ENCODE measurements at places on chromosomes 1 and 21.

DNA sequence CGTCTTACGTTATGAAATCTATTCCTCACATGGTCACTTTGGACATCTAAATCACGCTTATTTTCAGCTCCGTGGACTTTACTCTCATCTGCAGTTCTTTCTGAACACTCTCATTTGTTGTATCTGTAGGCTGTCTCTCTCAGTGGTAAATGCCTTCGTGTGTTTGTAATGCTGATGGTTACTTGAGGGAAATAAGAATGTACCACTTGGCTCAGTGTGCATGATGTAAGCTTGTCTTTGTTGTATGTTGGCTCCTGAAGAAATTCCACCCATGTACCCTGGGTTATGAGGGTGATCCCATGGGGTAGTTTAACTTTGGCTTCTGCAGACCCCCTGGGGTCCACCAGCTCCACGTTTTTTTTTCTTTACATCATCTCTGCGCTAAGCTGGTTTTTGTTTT lies 378.4 kb downstream of the SETD4 start:
- no peak for DNase-seq

- DNase-seq, result no peak
Observed at GRCh38 chr1:212794561-212795014, 2.9 kb downstream of the TATDN3 start.

DNA sequence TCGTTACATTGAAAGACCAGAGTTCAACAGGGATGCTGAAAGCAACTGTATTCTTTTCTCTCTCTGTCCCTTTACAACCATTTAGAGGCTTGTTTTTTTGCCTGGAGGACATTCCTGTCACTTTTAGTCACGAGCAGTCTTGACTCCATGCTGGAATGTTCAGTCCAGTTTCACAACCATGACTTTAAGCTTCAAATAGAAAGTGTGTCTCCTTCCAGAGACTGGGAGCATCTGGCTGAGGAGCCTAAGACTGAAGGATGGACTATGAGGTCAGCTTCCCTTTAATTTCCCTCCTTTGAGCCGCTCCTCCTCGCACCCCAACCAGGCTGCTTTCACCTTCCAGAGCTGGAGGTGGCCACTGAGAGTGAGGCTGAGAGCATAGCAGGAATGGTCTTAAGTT lies 10.5 kb upstream of the RYR2 start:
- DNase-seq, result no peak

- no peak for DNase-seq
Observed at GRCh38 chr1:203148127-203148526, 20.6 kb downstream of the ADORA1 start.

DNA sequence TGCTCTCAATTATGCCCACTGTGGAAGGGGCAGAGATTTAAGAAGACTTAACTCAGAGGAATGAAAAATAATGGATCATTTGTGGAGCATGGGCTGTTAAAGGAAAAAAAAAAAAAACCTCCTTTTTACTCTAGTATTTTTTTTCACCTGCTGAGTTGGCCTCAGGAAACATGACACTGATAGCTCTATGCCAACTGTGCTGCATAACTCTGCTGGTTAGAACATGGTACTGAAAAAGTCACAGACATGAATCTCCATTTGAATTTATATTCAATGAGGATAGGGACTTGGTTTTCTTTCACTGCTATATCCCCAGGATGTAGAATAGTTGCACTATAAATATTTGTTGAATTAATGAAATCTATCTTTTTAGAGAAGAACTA lies 86.1 kb upstream of the KIAA0040 start:
- DNase-seq, result no peak

DNA sequence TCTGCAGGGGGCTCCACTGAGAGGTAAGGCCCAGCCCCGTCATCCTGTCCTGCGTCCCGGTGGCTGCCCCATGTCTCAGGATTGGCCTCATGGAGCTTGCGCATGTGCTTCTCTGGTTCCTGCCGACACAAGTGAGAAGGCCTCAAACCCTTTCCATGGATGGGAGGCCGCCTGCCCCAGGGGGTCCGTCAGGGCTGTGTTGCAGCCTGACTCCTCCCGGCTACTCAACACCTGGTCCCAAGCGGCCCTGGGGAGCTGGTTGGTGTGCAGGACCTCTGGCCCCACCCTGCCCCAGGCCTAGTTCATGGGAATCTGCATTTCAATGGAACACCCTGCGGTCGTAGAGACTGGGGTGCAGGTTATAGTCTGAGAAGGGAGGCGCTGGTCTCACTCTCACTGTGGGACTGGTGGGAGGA lies 21.1 kb upstream of the PDE9A start:
- DNase-seq, result no peak

- no peak for DNase-seq
Observed at GRCh38 chr1:89311757-89312156, 39.1 kb upstream of the GBP5 start.

DNA sequence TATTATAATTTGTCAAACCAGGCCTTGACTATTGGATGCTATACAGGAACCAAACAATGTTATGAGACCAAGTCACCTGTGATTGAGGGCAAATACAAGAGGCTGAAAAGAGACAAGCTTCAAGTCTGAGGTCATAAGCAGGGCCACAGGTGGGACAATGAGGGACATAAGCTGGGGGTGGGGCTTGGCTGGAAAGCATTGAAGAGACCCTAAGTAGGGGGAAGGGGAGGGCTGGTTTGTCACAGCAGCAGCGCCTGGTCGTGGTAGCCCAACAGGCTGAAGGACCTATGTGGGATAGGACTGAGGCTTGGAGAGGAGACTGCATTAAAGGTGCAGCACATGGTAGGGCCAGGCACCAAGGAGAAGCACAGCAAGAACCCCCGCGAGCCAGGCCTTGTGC lies 17.9 kb downstream of the HMGN2 start:
- no peak for DNase-seq

GRCh38 chr1:1583347-1584010 lies 8.8 kb upstream of the SSU72 start:
- DNase-seq, result no peak

DNA sequence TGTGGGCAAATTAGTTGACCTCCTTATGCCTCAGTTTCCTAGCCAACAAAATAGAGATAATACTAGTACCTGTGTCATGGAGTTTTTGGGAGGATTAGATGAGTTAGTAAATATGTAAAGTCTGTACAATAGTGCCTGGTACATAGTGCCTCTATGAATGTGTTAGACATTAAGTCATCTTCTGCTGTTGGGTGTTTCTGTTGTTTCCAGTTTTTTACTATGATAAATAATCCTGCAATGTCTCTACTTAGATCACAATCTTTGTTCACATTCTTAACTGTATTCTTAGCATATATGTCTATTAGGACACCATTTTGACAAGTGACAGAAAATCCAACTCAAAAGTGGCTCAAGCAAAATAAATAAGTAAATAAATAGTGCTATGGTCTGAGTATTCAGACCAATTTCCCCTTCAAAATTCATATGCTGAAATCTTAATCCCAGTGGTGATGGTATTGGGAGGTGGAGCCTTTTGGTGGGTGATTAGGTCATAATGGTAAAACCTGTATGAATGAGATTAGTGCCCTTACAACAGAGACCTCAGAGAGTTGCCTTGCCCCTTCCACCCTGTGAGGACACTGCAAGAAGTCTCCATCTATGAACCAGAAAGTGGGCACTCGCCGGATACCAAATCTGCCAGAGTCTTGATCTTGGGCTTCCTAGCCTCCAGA lies 84.3 kb downstream of the DIRAS3 start:
- no peak for DNase-seq

DNA sequence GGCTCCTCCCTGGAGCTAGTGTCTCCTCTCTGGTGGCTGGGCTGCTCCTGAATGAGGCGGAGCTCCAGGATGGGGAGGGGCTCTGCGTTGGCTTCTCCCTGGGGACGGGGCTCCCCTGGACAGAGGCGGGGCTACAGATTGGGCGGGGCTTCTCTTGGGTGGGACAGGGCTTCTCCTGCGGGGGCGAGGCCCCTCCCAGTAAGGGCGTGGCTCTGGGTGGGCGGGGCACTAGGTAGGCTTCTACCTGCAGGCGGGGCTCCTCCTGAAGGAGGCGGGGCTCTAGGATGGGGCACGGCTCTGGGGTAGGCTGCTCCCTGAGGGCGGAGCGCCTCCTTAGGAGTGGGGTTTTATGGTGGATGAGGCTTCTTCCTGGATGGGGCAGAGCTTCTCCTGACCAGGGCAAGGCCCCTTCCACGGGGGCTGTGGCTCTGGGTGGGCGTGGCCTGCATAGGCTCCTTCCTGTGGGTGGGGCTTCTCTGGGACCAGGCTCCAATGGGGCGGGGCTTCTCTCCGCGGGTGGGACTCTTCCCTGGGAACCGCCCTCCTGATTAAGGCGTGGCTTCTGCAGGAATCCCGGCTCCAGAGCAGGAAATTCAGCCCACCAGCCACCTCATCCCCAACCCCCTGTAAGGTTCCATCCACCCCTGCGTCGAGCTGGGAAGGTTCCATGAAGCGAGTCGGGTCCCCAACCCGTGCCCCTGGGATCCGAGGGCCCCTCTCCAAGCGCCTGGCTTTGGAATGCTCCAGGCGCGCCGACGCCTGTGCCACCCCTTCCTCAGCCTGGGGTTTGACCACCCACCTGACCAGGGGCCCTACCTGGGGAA lies 22.7 kb upstream of the ARF1 start:
- no peak for DNase-seq

- DNase-seq, result no peak
Observed at GRCh38 chr1:167457936-167458584, 60.3 kb downstream of the CD247 start.

- DNase-seq, result peak; percentile 38
Observed at GRCh38 chr1:10867138-10867721, 70.8 kb upstream of the CASZ1 start.

DNA sequence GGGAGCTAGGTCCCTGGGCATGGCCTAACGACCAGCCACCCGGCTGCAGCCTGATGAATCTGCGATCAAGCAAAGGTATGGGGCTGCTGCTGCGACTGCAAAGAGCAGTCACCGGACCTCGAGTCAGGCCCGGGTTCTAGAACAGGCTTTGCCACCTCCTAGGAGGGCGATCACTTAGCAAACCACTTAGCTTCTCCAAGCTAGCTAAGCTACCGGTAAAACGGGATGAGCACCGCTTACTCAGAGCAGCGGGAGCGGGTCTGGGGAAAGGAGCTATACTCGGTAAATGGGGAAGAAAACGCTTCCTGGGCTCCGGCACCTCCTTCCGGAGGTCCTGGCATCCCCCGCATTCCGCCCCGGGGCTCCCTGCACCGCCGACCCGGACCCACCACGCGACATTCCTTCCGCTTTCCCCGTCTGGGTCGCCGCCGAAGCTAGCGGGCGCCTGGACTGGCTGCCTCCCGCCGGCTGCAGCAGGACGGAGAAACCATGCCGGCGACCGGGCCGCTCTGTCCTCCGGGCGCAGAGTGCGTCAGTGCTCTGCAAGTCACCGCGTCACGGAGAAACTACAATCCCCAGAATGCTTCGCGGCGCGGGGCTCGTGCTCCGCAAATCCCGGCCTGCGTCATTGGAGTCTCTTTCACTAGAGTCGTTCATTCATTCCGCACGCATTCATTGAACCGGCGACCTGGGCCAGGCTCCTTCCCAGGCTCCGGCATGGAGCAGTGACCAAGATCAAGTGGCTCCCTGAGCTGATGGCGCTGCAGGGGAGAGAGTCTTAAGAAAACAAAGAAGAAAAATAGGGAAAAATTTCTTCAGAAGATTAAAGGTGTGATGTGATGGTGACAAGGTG lies at the start of gene LSM10:
LSM10 (minus strand) TSS at position 531 of the 853 bp plus-strand sequence. CDS start 3,779 bp downstream, outside the sequence.
- DNase-seq, result peak; percentile 94

GRCh38 chr21:14560555-14560954 lies 14.4 kb upstream of the SAMSN1 start:
- no peak for DNase-seq

DNA sequence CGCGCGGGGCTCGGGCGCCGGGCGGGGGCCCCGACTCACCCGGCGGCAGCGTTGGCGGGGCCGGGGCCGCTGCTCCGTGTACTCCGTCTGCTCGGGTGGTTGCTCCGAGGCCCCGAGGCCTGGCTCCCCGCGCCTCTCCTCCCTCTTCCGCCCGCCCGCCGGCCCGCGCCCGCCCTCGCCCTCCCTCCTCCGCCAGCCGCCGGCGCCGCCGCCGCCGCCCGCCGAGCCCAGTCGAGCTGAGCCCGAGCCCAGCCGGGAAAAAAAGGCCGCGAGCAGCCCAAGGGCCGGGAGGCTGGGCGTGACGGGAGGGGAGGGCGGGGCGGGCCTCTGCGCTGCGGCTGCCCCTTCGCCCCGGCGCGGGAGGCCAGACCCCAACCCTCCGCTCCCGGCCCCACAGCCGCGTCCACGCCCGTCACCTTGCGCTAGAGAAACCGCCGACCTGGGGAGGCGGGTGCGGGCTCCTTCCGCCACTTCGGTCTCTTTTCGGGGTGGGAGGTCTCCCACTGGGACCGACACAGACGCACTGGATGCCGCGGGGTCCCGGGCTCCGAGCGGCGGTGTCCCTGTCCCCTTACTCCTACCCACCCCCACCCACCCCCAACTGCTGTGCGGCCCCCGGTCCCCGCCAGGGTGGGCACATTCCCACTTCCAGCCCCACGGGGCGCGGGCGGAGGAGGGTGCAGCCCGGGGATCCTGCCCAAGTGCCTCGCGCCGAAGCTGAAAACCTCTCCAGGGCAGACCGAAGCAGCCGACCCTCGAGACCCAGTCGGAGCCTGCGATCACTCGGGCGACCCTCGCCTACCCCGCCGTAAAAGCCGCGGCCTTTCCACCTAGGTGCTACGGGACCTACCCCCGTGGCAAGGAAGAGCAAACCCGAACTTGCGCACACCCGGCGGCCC lies at the start of gene CERS2:
CERS2 (minus strand) TSS at position 256 of the 899 bp plus-strand sequence. CDS start 5,745 bp downstream, outside the sequence.
- DNase-seq, result peak; percentile 65

DNA sequence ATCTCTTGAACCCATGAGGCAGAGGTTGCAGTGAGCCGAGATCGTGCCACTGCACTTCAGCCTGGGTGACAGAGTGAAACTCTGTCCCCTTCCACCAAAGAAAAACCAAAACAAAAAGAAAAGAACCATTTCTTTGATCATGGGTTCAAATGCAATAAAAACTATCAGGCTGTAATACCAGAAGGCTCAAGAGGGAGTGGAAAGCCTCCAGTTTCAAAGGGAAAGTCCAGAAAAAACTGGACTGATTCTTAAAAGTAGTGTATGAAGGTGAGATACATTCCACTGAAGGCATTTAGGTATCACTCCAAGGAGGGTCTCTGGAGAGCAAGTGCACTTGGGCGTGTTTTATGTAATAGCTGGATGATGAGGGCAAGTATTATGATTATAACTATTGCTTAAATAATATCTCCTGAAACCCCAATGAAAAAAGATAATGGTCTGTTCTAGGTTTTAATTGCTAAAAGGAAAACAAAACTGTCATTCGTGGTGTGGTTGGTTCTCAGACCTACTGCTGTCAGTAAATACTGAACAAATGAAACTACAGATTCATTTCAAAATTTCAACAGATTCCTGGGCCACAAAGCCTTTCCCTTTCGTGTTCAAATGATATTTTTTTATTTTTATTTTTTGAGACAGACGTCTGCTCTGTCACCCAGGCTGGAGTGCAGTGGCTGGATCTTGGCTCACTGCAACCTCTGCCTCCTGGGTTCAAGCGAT lies 6.0 kb upstream of the CAMTA1 start:
- peak; percentile 39 for DNase-seq

All from activated CD4-positive, alpha-beta T cell treated with anti-CD3 and anti-CD28 coated beads, Interleukin-2, Interleukin-4, amounts not matched to agents 100 ng/mL and 50 ng/mL, durations not matched to agents 16 hours and 8 hours (primary cell).